ENCODE measurements at places on chromosomes 12 and 14.
A peak's percentile ranks its signal among the peaks of the same experiment; 100 is the strongest.

GRCh38 chr12:9587987-9588600, 19.6 kb downstream of the KLRB1 start:
- no peak for DNase-seq

GRCh38 chr14:22388669-22389595, 200.1 kb downstream of the DAD1 start:
- no peak for DNase-seq

- DNase-seq = no peak
Observed at GRCh38 chr12:123960029-123960735, 12.4 kb downstream of the CCDC92 start.

DNA sequence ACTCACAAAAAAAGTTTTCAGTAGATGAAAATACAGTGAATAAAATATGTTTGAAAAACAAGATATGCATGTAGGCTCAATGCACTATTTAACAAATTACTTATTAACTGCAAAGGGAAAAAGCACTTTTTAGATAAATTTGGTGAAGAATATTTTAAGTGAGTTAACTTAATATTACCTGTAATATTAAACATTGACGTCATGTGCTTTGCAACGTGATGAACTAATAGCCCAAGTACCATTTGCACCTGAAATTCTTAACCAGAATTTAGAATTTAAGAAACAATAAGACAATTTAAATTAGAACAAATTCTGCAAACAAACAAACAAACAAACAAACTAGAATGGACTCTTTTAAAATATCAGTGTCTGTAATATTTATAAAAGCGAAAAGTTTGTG, 659.0 kb upstream of the NOVA1 start:
- DNase-seq = no peak

DNA sequence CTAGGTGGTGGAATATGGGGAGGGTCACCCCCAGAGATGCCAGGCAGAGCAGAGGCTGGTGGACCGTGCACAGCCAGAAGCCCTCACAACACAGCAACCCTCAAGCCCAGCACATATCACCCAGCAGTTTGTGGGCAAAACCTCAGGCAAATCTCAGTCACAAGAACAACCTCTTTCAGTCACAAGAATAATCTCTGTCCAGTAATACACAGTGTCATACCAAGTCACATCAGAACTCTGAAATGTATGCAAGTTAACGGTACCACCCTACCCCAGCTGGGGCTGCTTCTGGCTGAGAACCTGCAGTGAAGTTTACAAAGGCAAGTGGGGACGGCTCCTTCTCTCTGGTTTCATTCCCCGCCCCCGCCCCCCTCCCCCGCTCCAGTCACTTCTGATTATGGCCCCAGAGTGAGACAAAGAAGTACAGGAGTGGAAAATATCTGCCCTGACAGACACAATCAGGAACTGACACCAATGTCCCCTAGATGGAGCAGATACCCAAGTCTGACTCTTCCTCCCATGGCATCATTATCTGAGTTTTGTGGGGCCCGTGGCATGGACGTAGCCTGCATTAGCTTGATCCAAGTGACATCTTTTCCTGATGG, 480.9 kb upstream of the TMEM132C start:
- DNase-seq = no peak

DNA sequence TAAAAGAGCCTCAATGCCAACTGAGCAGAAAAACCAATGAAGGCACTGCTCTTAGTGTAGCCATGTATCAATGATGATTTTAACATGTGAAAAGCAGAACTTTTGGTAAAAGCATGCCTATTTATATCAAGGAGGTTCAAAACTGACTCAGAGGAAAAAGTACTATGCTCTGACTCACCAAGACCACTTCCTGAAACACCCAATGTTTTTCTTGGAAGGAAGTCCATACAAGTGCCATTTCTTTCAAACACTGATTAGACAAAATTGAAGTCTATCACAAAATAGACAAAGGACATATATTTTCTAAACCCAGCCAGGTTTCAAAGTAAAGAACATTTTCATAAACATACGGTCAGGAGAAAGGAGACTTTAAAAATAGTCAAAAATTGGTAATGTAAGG, 88.6 kb downstream of the EPS8 start:
- DNase-seq = no peak

DNA sequence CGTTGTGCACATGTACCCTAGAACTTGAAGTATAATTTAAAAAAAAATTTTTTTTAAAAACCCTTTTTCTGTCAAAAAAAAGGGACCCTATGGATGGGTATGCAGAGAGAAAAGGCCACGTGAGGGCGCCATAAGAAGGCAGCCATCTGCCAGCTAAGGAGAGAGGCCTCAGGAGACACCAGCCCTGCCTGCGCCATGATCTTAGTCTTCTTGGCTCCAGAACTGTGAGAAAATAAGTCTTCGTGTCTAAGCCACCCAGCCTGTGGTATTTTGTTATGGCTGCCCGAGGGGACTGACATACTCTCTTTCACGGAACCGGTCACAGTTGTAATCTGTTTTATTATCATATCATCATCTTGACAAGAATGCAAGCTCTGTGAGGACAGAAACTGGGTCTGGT, 174.8 kb downstream of the EFCAB11 start:
- no peak for DNase-seq

- peak; percentile 27 for DNase-seq
Observed at GRCh38 chr12:14167005-14167628, 185.7 kb upstream of the GRIN2B start.

- no peak for DNase-seq
Observed at GRCh38 chr12:15540469-15540872, 218.2 kb downstream of the PTPRO start.

GRCh38 chr14:102203382-102203781, 63.7 kb downstream of the WDR20 start:
- DNase-seq = no peak

GRCh38 chr12:23550753-23551152, 398.7 kb downstream of the SOX5 start:
- no peak for DNase-seq

- DNase-seq = no peak
Observed at GRCh38 chr12:30136696-30137095, 353.0 kb upstream of the TMTC1 start.

- DNase-seq = no peak
Observed at GRCh38 chr12:24374452-24374851, 425.0 kb upstream of the SOX5 start.

GRCh38 chr14:31880935-31881334, 196.2 kb upstream of the ARHGAP5 start:
- DNase-seq = no peak

GRCh38 chr12:115752913-115753726, 524.4 kb downstream of the MED13L start:
- DNase-seq = peak; percentile 3

GRCh38 chr12:66379616-66380015, 77.3 kb downstream of the HELB start:
- no peak for DNase-seq

- peak; percentile 74 for DNase-seq
Observed at GRCh38 chr14:74881431-74882102, at the start of gene DLST. Gene DLST, plus strand, starts transcription at chr14:74881916. Its CDS starts 38 bp downstream, at chr14:74881954.

DNA sequence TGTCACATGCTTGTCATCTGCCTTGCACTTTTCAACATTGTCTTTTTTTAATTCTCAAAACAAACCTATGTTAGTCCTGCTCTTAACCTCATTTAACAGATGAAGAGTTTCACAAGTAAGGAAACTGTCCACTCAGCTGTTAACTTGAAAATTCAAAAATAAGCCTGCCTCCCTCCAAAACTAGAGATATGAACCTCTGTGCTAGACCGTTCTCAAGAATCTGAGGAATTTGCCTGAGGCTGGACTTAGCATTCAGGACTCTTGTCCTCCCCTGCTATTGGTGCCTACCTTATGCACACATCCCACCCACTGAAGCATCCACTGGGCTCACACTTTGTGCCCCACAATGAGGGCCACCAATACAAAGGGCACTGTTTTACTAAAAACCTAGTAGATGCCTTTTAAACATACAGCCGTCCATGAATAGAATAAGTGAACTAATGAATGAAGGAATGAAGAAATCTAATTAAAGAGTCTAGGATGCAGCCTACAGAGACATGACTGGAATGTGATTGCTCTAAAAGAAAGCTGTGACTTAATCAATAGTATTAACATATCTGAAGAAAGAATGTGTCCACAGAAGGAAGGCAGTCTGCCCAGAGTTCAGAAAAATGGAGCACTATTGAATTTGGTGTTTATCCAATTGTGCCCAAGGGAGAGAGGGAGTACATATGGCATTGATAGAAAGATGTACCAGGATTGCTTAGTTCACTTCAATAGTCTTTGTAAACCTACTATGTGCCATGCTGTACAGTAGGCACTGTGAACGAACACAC, 238.5 kb downstream of the SPTSSA start:
- DNase-seq = no peak

DNA sequence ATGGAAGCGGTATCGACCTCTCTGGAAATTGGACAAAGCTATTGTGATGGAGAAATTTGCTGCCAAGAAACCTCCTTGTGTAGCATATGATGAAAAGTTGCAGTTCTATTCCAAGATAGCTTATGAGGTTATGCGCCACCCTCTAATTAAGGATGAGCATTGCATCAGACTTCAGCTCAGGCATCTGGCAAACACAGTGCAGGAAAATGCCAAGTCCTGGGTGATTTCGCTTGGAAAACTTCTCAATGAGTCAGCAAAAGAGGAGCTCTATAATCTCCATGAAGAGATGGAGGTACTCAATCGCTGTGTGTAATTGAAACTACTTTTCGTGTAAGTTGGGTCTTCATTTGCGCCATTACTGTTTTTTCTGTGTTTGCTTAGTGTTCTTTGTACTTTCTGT, 51.2 kb downstream of the DNAH10 start:
- DNase-seq = no peak

GRCh38 chr12:64066776-64067175, 155.3 kb downstream of the KICS2 start:
- no peak for DNase-seq

GRCh38 chr14:69887740-69888657, 8.8 kb downstream of the SMOC1 start:
- no peak for DNase-seq

DNA sequence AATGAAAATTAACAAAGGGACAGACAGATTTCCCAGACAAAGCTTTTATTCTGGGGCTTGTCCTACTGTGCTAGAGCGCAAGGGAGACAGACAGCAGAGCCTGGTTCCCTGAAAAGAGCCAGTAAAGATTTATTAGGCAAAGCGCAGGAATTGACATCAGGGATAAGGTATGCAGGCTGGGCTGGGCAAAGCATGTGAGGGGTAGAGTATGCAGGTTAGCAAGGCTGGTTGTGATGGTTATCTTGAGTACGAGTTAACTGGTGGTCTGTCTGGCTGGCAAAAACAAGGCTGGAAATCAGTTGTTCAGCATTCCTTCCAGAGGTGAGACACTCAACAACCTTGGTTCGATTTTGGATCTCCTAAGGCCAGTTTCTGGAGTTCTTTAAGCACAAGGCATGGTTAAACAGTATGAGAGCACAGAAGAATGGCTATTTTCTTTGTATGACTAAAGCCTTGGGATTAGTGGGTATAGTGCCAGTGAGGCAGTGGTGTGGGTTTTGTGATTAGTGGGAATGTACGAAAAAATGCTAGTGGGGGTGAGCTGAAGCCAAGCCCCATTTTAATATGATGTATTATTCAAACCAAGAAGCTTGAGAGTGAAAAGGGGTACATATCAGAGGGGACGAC, 30.9 kb downstream of the BTBD7 start:
- DNase-seq = no peak

- no peak for DNase-seq
Observed at GRCh38 chr12:7678744-7679143, 13.0 kb upstream of the APOBEC1 start.

DNA sequence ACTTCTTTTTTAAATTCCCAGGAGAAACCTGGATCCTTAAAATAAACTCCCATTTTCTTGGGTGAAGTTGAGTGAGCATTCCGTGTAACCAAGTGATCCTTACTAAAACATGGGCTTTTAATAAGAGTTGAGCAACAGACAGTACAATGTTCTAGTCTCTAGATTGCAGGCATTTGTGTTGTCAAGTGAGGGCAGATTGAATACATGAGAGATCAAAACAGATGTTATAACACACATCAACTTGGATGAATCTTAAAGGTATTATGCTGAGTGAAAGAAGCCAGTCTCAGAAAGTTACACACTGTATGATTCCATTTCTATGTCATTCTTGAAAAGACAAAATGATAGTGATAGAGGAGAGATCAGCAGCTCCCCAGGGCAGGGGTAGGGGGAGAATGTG, 213.9 kb upstream of the CCDC196 start:
- DNase-seq = no peak

- no peak for DNase-seq
Observed at GRCh38 chr14:55717621-55718020, 137.6 kb downstream of the KTN1 start.

- no peak for DNase-seq
Observed at GRCh38 chr12:68327896-68328295, 4.3 kb downstream of the MDM1 start.

- no peak for DNase-seq
Observed at GRCh38 chr12:132167611-132168310, 23.5 kb downstream of the NOC4L start.

GRCh38 chr12:68912916-68913315, 20.1 kb downstream of the CPM start:
- no peak for DNase-seq
